Stimulated activated CD8-positive, alpha-beta memory T cell treated with anti-CD3 and anti-CD28 coated beads, Interleukin-2, amount 100 ng/mL, for 1 hour (primary cell): ENCODE measurements at places on chromosomes 4 and X.

- DNase-seq, result no peak
Measured at GRCh38 chr4:110515676-110516075, 39.7 kb downstream of the ENPEP start.

DNA sequence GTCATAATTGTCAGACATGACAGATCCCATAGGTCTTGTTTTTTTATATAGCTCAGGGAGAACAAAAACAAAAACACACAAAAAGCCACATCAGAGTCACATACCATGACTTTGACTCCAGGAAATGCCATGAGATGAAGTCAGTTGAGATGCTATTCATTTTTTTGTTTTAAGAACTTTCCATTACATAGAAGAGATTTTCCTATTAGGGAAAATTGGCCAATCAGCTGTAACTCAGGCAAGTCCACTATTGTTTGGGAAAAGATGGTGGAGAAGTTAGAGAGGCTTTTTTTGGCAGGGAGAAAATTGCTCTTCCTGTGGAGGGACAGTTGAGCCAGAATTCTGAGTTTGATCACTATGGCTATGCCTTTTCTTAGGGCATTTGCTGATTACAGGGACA, 72.6 kb downstream of the SMARCA5 start:
- no peak for DNase-seq

GRCh38 chr4:139922406-139923024, 231.5 kb downstream of the MAML3 start:
- no peak for DNase-seq

GRCh38 chr4:102399021-102399420, 53.7 kb upstream of the SLC39A8 start:
- no peak for DNase-seq

- DNase-seq, result no peak
Measured at GRCh38 chr4:8356856-8357255, 83.7 kb downstream of the ACOX3 start.

DNA sequence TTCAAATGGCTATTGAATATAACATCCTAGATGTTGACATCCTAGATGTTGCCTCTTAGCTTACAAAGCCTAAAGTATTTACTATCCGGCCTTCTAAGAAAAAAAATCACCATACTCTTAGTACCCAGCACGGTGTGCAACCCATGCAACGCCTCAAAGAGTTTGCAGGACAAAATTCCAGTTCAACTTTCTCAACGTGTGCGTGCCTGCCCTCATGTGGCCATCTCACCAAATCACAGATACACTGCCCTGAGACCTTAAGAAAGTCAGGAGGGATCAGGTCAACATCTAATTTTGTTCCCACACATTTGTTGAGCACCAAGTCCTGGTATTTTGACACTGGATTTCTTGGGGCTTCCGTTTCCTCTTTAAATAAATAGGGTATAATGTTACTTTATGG, 68.3 kb downstream of the CRMP1 start:
- DNase-seq, result no peak

- DNase-seq, result no peak
Measured at GRCh38 chr4:4424499-4425115, 37.7 kb downstream of the NSG1 start.

DNA sequence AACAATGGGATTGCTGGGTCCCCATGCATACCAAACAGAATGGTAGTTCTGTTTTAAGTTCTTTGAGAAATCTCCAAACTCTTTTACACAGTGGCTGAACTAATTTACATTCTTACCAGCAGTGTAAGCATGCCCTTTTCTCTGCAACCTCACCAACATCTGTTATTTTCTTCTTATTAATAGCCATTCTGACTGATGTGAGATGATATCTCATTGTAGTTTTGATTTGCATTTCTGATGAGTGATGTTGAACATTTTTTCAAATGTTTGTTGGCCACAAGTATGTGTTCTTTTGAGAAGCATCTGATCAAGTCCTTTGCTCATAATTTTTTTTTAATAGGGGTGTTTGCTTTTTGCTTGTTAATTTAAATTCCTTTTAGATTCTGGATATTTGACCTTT, 41.2 kb upstream of the ZMAT1 start:
- no peak for DNase-seq

DNA sequence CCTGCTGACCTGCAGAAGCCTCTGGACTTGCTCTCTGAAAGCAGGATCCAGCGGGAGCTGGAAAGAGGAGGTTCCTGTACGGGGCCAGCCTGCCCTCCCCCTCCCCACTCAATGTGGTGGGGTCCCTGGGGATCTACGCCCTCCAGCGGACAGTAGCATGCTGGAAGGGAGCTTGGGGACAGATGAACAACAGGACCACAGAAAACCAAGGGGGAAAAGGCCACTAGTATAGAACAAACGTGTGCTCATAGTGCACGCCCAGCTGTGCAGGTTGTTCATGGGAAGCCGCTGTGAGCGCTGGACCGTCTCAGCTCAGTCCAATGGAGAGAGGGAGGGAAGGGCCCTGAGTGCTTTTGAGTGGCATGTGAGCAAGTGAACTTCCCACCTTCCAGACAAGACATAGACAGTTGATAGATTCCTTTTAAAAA, 15.8 kb downstream of the HMX1 start:
- no peak for DNase-seq

DNA sequence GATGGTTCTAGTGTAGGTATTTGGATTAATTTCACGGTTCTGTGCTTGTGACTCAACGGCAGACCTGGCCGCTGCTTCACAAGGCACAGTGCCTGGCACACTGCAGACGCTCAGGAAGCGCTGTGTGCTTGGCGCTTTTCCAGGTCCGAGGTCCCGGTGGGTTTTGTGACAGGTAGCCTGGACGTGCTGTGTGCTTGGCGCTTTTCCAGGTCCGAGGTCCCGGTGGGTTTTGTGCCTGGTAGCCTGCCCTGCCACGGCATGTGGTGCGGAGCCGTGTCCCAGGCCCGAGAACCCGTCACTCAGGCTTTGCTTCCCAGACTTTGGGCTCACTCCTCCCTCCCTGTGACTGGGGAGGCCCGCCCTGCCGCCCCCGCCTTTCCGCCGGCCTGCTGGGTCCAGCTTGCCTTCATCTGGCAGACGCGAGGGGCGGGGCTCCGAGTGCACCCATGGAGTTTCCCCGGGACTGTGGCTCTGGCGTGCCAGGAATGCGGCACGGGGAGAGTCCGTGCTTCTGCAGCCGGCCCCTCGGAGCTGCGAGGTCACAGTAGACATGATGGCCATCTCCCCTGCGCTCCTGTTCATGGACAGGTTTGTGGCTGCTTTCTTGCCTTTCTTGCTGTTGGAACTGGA, 44.2 kb downstream of the TBC1D14 start:
- no peak for DNase-seq

- DNase-seq, result no peak
Measured at GRCh38 chr4:184007891-184008290, 102.8 kb downstream of the STOX2 start.
